ENCODE measurements at places on chromosomes 12 and 14. TPM values are rescaled to one million over a fixed set of nuclear protein-coding genes. Genes with fewer than 3 reads are reported as not detected.

KCNJ8 gene
- total RNA-seq = not detected

MANSC1 gene
- 31.1 TPM for total RNA-seq

PZP gene
- total RNA-seq = 0.20 TPM

SIRT4 gene
- 0.59 TPM for total RNA-seq

BDKRB1 gene
- not detected for total RNA-seq

OTOGL gene
- 0.10 TPM for total RNA-seq

SMARCC2 gene
- 44.5 TPM for total RNA-seq

ASPG gene
- total RNA-seq = not detected

SELPLG gene
- total RNA-seq = 0.07 TPM
